ENCODE measurements at places on chromosomes 6 and 20. TPM values are rescaled to one million over a fixed set of nuclear protein-coding genes. Genes with fewer than 3 reads are reported as not detected.

DNA sequence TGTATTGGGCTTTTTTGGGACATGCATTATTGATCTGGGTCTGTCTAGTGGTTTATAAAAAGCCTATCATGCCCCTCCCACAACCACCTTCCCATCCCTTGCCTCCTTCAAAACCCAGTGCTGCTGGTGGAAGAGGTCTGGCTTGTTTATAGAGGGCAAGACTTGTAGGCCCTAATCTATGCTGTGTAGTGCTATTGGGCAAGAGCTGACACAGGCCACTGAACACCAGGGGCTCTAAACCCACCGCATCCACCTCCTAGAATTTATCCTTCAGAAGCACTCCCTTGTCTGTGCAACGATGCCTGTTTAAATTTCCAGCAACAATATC lies 30.9 kb downstream of the SULF2 start:
- no peak overlapping the region for H3K27ac ChIP-seq
- no peak overlapping the region for H3K4me3 ChIP-seq
- DNase-seq = no peak
- H3K27me3 ChIP-seq = no peaks in the 10 kb centered on the region
- H3K4me1 ChIP-seq = no peaks in the 10 kb centered on the region

The GGT7 gene
- 31.9 TPM for polyA plus RNA-seq

The CGA gene
- not detected for polyA plus RNA-seq

The HEBP2 gene
- polyA plus RNA-seq = 12.4 TPM

DNA sequence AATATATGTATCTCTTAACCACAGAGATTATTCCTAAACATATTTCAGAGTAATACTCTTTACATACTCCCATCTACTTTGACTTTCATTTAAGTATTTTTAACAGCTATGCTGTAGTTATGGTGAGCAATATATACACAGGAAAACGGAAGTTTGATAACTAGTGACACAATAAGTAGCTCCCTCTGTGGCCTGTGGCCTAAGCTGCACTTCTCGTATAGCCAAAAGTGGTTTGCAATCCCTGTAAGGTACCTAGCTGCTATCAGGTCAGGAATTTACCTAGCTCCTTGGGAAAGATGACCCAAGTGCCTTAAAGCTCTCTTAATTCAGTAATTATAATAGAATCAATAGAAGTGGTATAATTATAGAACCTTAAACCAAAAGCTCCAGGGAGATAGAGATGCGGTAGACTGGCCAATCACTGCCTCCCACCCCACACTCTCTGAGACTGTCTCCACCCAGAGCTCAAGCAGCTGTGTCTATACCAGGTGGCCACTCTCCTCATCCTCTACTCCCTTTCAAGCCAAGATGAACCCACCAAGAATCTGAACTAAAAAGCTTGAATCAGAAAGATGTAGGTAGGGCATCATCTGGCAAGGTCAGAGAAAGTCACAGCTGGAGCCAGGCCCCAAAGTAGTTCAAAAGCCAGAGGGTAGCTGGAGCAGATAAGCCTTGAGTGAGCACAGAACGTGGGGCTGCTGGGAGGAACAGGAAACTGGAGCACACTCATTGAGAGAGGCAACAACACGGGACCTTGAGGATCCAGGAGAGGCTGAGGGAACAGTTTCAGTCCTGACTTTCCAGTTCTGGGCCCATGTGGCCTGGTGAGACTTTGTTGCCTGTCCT lies 84.9 kb upstream of the ASF1A start:
- DNase-seq = peak; percentile 51
- peaks cover 27% of the 10 kb centered on the region for H3K4me1 ChIP-seq
- no peaks in the 10 kb centered on the region for H3K27me3 ChIP-seq
- H3K36me3 ChIP-seq = peaks cover under 1% of the 10 kb centered on the region

The TMEM244 gene
- polyA plus RNA-seq = not detected

The LRRN4 gene
- not detected for polyA plus RNA-seq

DNA sequence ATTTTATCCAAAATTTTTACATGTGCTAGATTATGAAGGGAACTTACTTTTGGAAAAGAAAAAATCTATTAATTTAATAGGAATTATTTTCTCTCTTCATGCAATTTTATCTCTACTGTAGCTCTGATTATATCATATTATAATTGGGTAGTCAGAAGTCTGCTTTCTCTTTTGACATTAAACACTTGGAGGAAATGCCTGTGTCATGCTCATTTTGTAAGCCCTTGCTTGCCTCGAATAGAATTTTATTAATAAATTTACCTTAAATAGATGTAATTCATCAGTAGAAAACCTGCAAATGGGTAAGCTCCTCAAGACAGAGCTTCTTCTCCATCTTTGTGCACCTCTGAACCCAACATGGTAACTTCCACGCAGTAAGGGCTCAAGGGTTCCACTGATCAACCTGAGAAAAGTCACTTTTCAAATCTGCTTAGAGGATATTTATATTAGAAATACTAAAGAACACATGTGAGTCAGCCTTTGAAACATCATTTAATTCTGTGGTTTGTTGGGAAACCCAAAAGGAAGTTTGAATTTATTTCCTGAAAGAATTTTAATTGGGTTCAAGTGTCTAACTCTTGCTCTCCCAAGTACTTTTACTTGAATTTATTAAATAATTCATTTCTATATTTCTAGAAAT lies 266.0 kb downstream of the ALDH8A1 start:
- H3K36me3 ChIP-seq = no peaks in the 10 kb centered on the region

DNA sequence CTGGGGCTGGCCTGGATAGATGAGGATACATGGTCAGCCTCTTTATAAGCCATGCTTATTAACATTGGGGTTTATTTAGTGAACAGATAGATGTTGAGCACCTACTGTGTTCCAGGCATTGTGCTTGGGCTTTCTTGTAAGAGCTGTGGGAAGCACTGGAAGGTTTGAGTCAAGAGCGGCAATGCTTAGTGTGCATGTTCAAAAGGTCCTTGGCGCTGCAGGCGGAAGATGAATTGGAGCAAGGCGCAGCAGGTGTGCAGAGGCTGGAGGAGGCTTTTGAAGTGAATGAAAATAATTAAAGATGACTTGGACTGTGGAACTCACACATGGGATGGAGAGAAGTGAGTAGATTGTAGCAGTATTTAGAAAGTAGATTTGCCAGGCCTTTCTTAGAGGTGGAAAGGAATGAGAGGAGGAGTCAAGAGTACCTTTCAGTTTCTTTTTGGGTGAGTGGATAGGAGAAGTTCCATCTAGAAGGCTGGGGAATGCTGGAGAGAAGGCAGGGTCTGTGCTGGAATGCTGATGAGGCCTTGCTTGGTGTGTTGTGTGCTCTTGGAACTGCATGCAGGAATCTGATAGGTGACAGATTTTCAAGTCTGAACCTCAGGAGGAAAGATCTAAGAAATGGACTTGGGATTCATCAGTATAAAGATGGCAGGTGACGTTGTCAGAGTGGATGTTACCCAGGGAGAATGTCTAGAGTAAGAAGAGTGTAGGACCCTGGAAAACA lies 26.4 kb downstream of the SNX9 start:
- no peak overlapping the region for H3K27ac ChIP-seq
- no peak overlapping the region for H3K4me3 ChIP-seq
- H3K27me3 ChIP-seq = no peaks in the 10 kb centered on the region
- H3K36me3 ChIP-seq = no peaks in the 10 kb centered on the region
- H3K4me1 ChIP-seq = peaks cover 41% of the 10 kb centered on the region

DNA sequence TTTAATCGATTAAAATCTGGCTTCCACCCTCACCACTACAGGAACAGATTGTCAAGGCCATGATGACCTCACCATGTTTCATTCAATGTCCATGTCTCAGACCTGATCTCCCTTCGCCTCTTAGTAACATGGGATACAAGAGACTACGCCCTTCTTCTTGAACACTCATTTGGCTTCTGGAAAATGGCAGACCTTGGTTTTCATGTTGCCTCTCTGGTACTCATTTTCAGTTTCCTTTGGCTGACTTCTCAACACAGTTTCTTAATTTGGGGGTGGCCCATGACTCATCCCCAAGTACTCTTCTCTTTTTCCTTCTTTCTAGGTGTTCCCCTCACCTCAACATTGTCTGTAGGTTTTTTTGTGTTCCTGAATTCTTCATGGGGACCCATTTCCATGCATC lies 22.7 kb downstream of the TMX4 start:
- peaks cover 39% of the 10 kb centered on the region for H3K36me3 ChIP-seq
- no peak overlapping the region for H3K27ac ChIP-seq
- no peak for DNase-seq
- no peaks in the 10 kb centered on the region for H3K4me1 ChIP-seq
- H3K4me3 ChIP-seq = no peak overlapping the region
- no peaks in the 10 kb centered on the region for H3K27me3 ChIP-seq

DNA sequence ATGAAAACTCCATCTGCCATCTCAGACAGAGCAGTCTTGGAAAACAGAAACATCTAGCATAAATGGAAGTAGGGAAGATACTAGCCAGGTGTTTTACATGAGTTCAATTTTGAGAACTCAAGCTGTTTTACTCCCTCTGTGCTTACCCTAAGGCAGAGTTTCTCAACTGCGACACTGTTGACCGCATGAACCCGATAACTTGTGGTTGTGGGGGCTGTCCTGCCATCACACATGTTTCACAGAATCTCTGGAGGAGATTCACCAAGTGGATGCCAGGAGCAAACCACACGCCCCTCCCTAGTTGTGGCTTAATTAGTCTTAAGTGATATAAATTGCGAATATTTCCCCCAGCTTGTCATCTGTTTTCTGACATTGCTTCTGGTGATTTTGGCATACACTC lies 2.3 kb upstream of the SERPINB6 start:
- no peak overlapping the region for H3K27ac ChIP-seq
- DNase-seq = no peak
- no peaks in the 10 kb centered on the region for H3K36me3 ChIP-seq
- H3K27me3 ChIP-seq = peaks cover 4% of the 10 kb centered on the region

DNA sequence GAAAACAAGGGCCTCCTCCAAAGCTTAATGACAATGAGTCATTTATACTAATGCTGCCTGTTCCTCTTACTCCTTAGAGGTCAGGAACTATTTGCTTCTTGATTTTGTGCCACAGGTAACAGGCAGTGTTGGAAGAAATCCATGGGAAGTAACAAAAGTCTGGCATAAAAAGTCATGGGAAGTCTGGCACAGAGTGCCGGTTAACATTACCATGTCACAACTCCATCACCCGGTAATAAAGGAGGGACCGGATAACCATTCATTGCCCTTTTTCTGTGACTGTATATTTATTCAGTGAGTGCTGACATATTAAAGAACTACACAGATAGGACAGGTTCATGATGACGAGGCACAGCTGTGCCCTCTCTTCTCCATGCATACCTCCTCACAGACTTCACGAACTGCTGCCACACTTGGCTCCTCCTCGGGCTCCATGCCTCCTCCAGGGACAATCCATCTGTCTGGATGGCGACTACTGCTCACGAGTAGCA lies 50.9 kb downstream of the NUDT3 start:
- DNase-seq = no peak
- H3K4me3 ChIP-seq = no peak overlapping the region
- H3K27ac ChIP-seq = no peak overlapping the region

- no peak for DNase-seq
- peaks cover 16% of the 10 kb centered on the region for H3K4me1 ChIP-seq
- H3K36me3 ChIP-seq = no peaks in the 10 kb centered on the region
Measured at GRCh38 chr6:149060985-149061760, 256.3 kb upstream of the TAB2 start.

DNA sequence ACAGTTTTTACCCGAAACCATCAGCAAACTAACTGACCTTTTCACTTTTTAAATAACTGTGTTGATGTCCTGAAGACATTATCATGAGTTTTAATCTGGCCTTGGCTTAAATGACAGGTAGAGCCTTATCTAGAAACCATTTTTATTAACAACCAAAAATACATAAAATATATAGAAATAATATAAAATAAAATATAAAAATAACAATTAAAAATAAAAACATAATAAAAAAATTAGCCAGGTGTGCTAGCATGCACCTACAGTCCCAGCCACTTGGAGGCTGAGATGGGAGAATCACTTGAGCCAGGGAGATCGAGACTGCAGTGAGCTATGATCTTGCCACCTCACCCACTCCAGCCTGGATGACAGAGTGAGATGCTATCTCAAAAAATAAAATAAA lies 21.6 kb downstream of the HMGN3 start:
- no peak overlapping the region for H3K27ac ChIP-seq
- no peak overlapping the region for H3K4me3 ChIP-seq
- H3K36me3 ChIP-seq = peaks cover 13% of the 10 kb centered on the region
- DNase-seq = no peak
- H3K4me1 ChIP-seq = no peaks in the 10 kb centered on the region

DNA sequence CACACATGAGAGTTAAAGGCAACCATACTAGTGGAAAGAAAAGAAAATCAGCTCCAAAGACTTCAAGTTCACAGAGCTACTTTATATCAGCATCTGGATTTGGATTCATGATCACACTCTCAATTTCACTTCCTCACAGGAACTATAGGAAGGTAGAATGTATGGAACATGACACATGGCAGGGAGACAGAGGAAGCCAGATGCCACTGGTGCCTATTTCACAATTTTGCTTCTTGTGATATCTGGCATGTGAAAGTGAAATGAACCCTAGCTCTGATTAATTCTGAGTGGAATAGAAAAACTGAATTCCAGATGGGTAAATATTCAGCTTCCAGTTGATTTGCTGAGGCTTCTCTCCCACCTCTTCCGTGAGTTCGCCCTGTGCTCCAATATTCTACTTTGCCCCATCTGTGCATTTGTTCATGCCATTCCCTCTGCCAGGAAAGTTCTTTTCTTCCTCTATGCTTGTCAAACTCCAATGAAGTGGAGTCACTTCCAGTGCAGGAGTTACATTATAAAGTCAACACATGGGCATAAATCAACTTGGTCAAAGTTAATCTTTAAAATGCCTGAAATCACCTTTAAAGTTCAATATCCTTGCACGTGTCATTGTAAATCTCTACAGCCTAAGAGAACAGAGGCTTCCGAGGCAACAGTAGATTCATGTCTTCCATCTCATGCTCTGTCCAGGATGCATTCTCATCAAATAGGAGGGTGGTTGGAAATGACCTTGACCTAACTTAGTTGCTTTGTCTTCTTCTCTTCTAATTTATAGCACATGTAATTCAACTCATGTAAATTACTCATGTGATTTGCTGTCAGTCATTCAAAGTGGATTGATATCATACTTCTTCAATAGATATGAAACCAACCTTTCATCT lies 275.3 kb downstream of the HIVEP2 start:
- no peak for DNase-seq
- peaks cover 12% of the 10 kb centered on the region for H3K4me1 ChIP-seq
- H3K27ac ChIP-seq = no peak overlapping the region
- no peaks in the 10 kb centered on the region for H3K36me3 ChIP-seq

DNA sequence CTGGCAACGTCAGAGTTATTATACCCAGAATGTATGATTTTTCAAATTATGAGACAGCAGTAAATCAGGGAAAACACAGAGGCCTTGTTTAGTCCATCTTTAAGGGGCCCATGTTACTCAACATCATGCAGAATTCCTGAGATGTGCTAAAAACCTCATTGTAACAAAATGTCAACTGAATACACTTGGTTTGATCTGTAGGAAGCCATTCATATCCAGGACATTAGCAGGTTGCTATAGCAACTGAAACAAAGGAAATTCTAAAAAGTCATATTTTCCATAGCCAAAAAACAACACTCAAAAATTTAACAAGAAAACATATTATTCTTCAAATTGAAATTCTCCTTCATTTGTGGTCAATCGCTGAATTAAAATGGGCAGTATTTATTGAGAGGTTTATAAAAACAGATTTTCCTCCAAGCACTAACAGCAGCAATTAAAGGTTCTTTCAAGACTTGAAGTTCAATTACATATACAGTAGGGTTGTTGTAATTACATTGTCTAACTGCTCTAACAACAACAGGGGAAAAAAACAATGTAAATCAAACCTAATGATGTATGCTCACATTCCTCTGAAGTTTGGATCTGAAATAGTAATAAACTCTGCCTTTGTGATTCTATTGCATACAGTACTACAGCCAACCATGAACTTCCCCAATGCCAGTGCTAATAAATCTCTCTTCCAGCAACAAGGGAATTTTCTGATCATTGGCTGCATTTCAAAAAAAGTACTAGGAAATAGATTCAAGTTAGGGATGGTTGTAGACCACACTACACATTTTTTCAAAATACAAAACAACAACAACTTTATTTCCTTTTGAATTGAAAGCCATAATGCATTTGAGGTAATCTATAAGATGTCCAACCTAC lies 34.9 kb downstream of the COL12A1 start:
- no peak for DNase-seq
- no peaks in the 10 kb centered on the region for H3K4me1 ChIP-seq
- no peak overlapping the region for H3K27ac ChIP-seq

All from B cell (primary cell).